Mucosa of descending colon (tissue), 3 donors: ENCODE measurements at places on chromosomes 13 and 19. TPM values are rescaled to one million over a fixed set of nuclear protein-coding genes. Genes with fewer than 3 reads are reported as not detected.
A peak's percentile ranks its signal among the peaks of the same experiment; 100 is the strongest.

GRCh38 chr13:75764251-75764925 lies 128.3 kb downstream of the LMO7 start:
- DNase-seq = no peak

- DNase-seq = no peak
These were observed 57.9 kb downstream of the THSD1 start for GRCh38 chr13:52348071-52348470.

DNA sequence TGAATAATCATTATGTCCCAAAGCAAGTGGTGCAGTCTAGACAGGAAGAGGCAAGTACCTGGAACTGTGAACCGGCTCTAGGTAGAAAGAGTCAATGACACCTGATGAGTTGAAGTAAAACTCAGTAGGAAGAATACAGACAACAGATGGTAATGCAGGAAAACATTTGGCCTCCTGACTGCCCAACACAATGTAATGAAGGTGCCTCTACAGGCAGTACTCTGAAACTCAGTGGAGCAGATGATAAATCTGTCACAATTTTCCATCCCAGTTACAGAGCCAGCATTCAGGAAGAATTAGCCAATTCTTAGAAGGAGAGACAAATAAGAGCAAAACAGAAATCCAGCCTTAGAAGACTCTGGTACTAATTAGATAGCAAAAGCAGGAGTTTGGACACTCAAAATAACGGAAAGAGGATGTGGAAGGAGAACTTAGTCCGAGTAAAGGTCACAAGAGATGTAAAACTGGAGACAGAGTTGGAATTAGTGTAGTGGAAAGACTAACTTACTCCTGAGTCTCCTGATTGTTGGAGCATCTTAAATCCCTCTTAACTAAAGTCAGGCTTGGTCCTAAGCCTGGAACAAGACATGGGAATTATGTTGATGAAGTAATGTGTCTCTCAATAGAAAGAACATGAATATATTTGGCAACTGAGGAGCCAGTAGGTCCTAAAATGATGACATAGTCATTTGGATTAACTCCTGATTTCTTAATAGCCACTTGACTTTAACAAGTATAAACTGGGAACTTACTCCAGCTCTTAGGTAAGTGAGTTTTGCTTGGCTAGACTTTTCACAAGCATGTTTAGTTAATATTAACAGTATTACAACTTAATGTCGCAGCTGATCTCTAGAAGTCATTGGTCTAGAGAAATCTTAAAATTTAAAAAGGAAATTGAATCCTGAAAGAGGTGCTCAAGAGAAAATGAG lies 457.3 kb upstream of the MIR17HG start:
- DNase-seq = no peak

DNA sequence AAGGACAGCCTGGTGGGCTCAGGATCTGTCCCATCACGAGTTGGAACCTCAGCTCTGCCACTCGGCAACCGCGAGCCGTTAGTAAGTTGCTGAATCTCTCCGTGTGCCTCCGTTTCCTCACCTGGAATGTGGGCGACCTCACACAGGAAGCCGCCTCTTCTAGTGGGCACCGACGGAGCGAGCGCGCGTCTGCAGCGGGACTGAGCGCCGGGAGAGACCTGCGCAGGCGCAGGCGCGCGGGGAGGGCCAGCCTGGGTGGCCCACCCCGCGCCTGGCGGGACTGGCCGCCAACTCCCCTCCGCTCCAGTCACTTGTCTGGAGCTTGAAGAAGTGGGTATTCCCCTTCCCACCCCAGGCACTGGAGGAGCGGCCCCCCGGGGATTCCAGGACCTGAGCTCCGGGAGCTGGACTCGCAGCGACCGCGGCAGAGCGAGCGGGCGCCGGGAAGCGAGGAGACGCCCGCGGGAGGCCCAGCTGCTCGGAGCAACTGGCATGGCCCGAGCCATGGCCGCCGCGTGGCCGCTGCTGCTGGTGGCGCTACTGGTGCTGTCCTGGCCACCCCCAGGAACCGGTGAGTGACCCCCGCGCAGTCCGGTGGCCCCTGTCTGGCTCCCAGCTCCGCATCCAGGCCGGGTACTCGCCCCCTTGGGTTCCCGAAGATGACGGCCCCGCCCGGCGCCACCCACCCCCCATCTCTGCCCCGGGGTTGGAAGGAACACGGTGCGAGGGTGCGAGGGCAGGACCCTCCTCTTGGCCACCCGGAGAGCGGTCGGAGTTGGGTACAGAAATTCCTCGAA lies at the start of gene PVR:
PVR (plus strand) TSS at position 306 of the 797 bp plus-strand sequence; CDS start at position 493, 187 bp downstream.
- peak; percentile 80 for DNase-seq

NKPD1 gene
- total RNA-seq = not detected

PSG3 gene
- total RNA-seq = not detected
